Bone marrow (tissue), 2 donors: ENCODE measurements at places on chromosomes 4 and X.

DNA sequence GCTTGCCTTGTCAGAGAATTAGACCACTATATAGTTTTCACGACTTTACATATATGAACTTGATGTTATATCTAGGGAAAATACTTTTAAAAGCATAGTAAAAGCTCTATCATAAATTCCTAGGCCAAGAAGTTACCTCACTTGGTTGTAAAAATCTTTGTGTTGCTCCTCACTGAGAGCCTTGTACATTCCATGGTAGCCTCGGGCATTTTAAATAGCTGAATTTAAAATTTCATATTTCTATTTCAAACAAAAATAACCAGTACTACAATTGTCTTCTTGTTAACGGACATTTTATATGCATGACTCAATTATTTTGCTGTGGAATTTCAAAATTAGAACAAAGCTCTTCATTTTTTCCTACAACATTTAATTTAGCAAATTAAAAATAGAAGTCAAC is 107.6 kb downstream of the MID1 start:
- DNase-seq: no peak

GRCh38 chr4:153916273-153916755 is 127.4 kb upstream of the SFRP2 start:
- DNase-seq: no peak

DNA sequence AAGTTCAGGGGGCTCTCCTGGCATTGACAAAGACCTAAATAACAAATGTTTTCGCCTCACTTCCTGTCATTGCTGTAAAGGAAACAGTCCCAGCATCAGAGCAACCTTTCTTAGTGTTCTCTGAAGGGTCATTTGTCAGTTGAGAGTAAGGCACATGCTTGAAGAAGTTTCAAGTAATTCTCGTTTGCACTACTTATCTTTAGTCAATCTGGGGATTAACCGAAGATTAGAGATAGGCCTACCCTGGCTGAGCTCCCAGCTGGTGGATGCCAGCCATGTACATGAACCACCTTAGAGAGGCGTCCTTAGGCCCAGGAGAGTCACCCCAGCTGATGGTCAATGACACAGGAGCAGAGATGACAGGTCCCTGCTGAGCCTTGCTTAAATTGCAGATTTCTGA is 189.9 kb upstream of the PGRMC2 start:
- no peak for DNase-seq

DNA sequence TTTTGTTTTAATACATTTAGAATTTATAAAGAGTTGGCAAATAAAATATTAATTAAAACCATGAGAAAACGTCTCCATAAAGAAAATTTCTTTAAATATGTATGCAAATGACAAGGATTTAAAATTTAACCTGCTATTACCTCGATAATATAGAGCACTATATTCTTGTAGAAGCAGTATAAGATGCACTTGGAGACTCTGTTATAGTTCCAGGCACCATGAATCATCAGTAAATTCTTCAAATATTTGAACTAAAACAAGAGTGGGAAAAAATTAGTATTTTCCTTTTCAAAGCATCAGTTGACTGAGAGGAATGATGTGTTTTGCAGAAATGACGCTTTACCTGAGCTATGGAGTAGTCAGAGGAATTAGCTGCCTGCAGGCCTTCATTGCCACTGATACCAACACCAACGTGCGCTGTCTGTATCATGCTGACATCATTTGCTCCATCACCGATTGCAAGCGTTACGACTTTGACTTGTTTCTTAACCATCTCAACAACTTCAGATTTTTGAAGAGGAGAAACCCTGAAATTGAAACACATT is 67.3 kb downstream of the SHISA3 start:
- DNase-seq: no peak

DNA sequence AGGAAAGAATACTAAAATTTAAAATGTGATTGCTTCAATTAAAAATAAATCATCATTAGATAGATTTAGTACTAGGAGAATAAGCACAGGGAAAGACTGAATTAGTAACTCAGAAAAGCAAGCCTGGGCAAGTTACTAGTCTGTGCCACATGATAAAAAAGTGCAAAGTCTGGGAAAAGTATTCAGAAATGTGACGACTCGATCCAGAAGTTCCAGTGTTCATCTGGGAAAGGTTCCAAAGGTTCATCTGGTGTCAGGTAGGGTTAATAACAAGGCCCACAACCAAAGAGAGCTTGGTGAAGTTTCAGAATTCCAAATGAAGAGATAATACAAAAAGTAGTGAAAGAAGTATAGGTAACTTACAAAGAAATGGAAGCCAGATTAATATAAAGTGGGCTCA is 78.3 kb upstream of the ARSJ start:
- no peak for DNase-seq

GRCh38 chrX:114581528-114582263 is 2.2 kb upstream of the HTR2C start:
- no peak for DNase-seq

DNA sequence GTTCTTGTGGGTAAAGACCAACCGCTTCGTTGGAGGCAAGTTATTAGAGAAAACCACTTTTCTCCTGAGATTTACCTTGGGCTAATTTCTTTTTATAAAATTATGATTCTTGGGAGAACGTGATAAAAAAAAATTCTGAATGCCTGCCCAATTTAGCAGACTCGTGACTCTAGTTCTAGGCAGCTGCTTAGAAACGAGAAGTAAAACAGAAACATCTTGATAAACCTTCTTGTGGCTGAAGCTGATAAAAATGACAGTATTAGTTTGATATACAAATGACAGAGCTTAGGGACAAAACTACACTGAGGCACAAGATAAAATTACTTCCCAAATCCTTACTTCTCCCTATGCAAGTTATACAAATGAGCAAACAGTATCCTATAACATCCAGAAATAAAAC is 458.9 kb upstream of the TEX13C start:
- DNase-seq: no peak
